ENCODE measurements at places on chromosomes 12 and 14.

DNA sequence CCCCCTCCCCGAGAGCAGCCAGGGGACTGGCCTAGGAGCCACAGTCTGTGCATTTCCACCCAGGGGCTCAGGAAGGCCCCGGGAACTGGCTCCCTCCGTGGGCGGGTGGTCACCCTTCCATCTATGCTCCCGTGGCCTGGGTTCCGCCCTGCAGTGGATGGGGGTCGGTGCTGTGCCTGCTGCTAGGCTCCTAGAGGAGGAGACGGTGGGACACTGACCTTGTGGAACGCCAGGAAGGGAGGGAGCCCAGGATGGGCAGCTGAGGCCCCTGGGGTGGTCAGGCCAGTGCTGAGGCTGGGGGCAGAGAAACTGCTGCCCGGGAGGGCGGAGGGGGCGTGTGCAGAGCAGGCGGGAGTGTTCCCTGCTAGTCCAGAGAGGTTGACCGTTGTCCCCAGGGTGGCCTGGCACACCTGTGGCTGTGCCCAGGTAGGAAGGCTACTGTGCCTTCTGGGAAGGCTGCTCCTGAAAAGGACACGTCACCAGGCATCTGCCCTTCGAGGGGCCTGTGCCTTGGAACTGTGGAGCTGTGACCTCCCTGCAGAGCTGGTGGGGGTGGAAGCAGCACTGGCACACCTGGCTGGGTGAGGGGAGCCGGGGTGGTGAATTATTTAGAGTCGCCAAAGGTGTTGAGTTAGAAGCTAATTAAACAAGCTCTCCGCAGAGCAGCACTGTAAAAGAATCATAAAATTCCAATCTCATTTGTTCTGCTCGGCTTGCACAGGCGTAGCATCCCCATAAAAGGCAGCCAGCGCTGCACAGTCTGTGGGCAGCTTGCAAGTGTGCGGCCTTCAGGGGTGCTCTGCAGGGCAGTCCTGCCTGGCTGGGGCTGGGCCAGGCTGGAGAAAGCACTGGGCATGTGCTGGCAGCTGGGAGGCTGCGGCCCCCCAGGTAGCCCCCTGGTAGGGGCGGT is 145.1 kb downstream of the KIF26A start:
- DNase-seq = no peak

DNA sequence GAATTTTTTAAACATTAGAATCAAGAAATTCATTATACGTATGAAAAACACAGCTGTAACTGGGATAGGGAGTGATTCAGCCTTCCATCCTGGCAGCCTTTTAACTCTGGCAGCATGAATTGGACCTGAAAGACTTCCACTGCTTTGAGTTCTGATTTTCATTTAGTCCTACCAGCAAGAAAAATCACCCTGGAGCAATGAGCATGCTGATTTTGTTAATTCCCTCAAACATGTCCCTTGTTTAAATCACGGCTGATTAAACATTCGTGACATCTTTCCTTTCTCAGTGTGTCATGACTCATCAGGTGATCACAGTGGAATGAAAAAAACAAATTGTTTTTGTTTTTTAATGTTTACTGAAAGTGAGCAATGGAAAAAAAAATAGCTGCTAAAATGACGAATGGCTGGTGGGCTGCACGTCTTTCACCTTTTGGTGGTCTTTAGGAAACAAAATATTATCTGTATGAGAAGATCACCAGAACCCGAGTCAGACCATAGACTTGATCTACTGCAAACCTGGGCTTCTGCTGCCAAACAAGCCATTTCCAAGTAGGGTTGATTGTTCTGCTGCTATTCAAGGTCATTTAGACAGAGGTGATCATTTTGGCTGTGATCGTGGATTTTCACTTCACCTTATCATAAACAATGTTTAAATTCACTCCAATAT is 67.0 kb upstream of the CAND1 start:
- DNase-seq = no peak

DNA sequence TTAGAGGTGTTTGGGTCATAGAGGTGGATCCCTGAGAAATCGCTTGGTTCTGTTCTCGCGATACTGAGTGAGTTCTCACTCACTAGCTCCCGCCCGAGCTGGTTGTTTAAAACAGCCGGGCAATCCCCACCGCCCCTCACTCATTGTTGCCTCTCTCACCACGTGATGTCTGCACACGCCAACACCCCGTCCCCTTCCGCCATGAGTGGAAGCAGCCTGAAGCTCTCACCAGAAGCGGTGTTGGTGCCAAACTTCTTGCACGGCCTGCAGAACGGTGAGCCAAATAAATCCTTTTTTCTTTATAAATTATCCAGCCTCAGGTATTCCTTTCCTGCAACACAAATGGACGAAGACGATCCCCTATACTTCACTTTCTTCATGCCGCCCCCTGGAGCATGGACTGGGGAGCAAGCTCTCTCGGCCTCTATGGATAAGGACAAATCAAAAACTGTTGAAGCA is 45.4 kb upstream of the CCND2 start:
- DNase-seq = no peak

GRCh38 chr14:53510281-53510912 is 357.3 kb upstream of the DDHD1 start:
- DNase-seq = no peak

- no peak for DNase-seq
Measured at GRCh38 chr12:124618291-124618902, 51.0 kb upstream of the NCOR2 start.

- no peak for DNase-seq
Measured at GRCh38 chr12:130879212-130879686, 7.4 kb downstream of the RAN start.

DNA sequence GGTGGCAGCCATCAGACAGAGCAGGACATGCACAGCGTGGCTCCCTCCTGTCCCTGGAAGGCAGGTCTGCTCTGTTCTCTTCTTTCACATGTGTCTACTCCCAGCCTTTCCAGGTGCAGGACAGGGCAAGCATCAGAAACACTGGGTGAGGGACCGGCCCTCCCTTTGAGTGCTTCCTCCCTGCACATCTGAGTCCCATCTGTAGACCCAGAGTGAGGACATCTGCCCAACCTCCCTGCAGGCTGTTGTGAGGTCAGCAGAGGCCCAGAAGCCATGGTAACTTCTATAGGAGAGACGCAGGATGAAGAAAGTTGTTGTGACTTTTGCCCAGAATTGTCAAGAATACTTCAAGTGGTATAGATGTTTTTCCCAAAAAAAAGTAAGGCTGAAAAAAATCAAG is 282.7 kb downstream of the CACNA1C start:
- peak; percentile 64 for DNase-seq

- no peak for DNase-seq
Measured at GRCh38 chr14:74595006-74595735, 16.9 kb downstream of the LTBP2 start.

GRCh38 chr14:95471476-95471875 is 45.0 kb downstream of the SYNE3 start:
- DNase-seq = no peak

GRCh38 chr12:9869307-9870161 is at the start of gene CLEC2B:
Gene CLEC2B (minus strand): TSS chr12:9869354.
- peak; percentile 50 for DNase-seq

GRCh38 chr14:65251213-65251612 is 148.9 kb upstream of the MAX start:
- peak; percentile 86 for DNase-seq

DNA sequence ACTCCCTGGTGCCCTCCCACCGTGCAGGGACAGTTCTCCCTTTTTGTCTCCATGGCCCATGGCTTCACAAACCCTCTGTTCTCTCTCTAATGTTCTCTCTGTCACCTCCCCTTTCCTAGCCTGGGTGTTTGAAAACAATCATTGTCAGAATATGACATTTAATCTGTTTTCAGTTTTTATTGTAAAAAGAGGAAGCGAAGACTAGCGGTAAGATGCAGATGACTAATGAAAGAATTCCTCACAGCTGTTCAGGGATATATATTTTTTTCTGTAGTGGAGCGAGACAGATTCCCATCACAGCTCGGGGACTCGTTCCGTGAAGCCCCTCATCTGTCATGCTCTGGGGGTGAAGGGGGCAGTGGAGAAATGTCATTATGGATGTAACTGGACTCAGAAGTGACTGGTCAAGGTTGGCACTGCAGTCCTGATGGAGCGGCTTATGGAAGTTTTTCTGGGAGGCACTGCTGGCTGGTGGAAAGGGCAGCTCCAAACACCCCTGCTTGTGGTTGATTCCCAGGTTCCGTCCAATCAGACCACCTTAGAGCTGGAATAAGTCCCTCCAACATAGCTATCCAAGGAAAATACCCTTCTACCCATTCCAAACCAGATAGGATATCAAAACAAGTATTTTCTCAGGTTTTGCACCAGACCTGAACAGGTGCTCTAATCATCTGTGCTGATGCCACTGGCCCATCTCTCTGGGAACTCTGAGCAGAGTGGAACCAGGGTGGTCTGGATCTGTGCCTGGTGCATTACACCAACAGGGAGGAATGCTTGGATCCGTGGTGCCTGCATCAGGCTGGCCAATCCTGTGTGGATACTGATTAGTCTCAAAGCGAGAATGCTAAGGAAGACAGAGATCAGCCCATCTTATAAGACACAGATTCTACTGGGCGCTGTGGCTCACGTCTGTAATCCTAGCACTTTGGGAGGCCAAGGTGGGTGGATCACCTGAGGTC is 84.7 kb downstream of the GPATCH2L start:
- peak; percentile 9 for DNase-seq

DNA sequence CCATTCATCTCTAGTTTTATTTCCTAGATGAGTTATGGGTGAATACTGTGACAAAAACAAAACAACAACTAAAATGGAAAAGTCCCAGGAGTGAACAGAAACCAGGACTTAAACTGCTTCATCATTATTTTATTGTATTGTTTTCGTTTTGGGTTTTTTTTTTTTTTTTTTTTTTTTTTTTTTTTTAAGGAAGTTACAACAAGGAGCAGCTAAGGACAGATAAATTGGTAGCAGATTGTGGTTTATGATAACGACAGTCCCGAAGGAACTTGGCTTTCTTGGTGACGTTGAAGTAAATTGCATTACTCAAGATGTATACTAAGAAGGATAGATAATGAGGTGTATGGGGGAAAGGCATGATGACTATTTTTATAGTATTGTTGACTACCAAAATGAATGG is 866.3 kb downstream of the NRXN3 start:
- DNase-seq = no peak

DNA sequence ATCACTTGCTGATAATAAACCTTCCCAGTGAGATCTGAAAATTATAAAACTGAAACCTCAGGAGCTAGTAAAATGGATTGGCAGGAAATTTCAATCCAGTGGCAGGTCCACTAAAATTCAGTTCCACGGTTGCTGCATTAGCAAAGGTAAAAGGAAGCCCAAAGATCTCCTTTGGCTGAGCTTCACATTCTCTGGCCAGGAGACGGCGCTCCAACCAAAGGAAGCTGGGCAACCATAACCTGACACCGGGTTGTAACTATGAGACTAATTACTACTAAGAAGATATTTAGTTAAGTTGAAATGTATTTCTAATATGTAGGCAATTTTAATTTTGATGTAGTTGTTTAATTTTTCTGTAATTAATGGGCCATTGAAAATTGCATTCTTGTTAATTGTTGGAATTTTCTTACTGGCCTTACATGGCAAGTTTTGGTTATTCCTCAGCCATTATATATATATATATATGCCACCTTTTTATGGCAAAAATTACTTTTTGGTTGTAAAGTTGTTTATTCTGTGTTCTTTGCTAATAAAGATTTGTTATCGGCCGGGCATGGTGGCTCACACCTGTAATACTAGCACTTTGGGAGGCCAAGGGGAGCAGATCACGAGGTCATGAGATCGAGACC is 17.0 kb downstream of the OR8S1 start:
- peak; percentile 19 for DNase-seq

DNA sequence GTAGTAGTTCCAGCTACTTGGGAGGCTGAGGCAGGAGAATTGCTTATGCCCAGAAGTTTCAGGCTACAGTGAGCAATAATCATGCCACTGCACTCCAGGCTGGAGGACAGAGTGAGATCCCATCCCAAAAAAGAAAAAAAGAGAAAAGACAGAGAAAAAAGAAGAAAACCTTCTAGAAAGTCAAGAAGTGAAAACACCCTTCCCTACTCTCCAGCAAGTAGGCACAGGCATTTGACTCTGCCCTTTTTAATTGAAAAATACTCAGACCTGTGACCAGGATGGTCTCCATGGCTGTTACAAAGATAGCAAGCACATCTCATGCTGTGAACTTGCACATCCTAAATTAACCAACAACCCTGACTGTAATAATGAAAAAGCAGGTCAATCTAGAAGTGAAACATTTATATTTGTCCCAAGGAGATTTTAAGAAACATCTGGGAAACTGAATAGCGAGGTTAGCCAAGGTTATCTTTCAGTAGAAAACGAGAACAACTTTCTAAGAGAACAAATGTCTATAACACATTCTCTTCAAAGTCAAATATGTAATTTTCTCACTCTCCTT is 2.0 kb downstream of the TMTC1 start:
- no peak for DNase-seq

- no peak for DNase-seq
Measured at GRCh38 chr14:55915456-55915855, 202.8 kb upstream of the PELI2 start.

- DNase-seq = peak; percentile 18
Measured at GRCh38 chr12:106149096-106149784, 10.5 kb upstream of the NUAK1 start.

DNA sequence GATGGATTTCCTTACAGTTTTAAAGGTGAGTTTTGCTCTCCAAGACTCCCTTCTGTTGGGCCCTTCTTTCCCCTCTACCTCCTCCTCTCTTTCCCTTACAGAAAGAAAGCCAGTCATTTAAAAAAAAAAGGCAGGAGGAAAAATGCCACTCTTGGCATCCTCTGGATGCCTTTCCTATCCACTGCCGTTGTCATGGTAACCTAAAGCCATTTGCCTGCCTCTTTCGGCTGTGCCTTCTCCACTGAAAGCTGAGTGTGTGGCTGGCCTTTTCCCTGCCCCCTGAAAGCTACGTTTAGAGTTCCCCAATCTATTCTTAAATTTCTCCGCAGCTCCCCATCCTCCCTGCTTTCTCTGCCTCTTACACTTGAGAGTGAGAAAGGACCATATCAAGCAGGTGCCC is 67.1 kb downstream of the TUNAR start:
- DNase-seq = no peak

- DNase-seq = no peak
Measured at GRCh38 chr14:102951034-102951433, 28.6 kb downstream of the AMN start.

- DNase-seq = peak; percentile 55
Measured at GRCh38 chr12:79690142-79690637, 574 bp downstream of the PAWR start.

- DNase-seq = no peak
Measured at GRCh38 chr14:61567838-61568571, 127.3 kb upstream of the HIF1A start.

GRCh38 chr12:108551535-108551934 is 9.4 kb downstream of the SART3 start:
- peak; percentile 60 for DNase-seq

DNA sequence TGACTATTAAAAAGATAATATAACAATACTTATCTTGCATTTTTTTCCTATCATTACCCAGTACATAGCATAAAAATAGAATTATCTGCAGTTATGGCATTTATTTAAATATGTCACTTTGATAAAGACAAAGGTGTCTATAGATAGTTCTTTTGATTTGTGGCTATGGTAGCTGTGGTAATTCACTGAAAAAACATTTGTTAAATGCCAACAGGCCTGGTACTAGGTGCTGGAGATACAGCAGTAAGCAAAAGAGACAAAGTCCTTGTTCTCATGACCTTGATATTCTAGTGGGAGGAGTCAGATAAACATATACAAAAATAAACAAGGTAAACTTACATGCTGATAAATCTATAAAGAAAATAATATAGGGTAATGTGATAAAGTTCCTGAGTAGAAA is 44.7 kb downstream of the INSM2 start:
- DNase-seq = no peak

GRCh38 chr12:25482625-25483024 is 70.5 kb downstream of the LMNTD1 start:
- DNase-seq = no peak

- peak; percentile 58 for DNase-seq
Measured at GRCh38 chr12:95582230-95583058, 31.2 kb upstream of the USP44 start.

Data from EL (cell line).